ENCODE measurements at places on chromosomes 7 and 10.

- DNase-seq: no peak
Measured at GRCh38 chr7:70699271-70699670, 432.7 kb upstream of the GALNT17 start.

GRCh38 chr10:69475433-69475830 is 24.2 kb downstream of the TSPAN15 start:
- DNase-seq: no peak

DNA sequence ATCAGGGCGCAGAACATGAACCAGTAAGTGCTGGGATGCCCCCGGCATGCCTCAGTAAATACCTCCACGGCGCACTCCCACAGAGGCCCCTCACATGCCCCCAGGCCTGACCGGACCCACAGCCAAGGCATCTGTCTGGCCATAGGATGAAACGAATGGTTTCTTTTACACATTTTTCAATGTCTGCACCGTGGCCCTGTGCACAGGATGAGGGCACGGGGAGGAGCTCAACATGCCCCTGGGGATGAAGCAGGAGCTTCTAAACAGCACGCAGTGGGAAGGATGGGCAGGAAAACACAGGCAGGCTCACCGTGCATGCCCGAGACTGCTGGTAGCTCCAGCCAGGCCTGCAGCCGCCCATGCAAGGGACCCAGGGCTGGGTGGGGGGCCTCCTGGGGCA is 283.3 kb downstream of the TNS3 start:
- DNase-seq: no peak

DNA sequence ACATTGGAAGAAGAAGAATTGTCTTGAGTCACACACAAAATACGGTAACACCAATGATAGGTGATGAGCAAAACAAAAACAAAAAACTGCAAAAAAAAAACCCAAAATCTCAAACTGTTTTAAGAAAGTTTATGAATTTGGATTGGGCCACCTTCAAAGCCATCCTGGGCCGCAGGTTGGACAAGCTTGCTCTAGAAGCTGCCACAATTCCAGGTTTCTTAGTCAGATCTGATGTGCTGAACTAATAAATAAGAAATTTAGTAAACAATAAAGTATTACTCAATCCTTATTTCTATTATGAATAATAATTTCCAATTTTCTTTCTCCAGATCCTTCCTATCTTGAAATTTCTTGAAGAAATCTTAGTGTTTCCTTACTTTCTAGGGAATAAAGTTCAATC is 10.0 kb downstream of the WASL start:
- no peak for DNase-seq

GRCh38 chr10:36178616-36179015 is 536.5 kb upstream of the FZD8 start:
- DNase-seq: no peak

GRCh38 chr7:66421830-66422475 is 206.7 kb upstream of the KCTD7 start:
- no peak for DNase-seq

DNA sequence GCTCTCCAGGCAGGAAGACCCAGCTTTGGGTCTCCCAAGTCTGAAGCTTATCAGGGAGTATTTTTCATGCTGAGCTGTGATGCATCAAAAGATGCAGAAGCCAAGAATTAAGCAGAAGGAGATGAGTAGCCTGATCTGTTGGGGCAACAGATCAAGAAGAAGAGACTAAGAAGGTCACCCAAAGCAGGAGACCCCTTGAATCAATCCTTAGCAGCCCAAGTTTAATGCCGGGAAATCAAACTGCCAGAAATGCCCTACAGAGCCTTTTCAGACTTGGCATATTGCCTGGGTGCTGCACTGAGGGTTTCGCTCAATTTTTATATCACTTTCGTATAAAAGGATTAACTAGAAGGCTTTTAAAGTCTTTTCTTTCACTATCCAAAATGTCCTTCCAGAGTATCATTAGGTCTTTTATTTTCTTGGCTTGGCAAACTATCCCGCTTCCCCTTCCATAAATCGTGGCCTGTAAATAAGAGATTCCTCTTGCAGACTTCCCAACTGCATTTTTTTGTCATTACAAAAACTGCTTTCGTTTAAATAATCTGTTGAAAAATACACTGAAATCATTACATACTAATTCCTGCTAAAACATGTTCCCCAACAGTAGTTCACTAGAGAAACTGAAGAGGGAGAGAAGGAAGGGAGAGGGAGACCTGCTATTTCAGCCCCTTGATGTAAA is 49.0 kb upstream of the STK17A start:
- DNase-seq: no peak

DNA sequence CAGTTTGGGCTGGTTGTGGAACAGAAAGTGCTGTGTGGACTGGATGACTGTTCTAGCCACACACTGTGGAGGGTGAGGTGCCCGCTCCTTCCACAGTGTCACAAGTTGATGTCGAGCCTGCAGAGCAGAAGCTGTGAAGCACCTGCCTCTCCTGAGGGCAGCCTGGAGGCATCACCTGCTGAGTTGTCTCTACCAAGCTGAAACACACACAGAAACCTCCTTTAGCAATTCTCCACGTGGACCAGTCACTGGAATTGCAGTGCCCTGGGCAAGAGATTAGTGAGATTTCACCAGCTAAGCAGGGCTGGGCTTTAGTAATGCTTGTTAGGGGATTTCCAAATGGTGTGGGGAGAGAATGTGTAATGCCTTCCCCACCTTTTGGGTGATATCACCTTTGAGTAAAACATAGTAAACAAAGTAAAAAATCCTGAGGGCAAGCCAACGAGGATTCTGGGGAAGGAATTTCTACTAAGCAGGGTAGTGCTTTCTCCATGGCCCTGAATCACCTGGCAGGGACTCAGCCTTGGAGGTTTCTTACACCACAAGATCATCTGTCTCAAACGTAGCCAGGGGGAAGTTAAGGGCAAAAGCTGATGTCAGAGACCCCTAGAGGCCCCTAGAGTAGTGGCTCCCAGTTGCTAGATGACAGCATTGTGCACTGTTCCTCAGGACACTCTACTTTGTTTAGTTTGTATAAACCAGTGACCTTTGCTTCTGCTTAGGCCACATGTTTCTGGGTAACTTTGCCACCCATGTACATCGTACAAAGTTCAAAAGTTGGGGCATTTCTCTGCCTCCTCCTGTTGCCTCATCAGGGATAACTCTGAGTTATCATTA is 233.1 kb upstream of the IGFBP3 start:
- no peak for DNase-seq

- no peak for DNase-seq
Measured at GRCh38 chr7:5429857-5430611, 6.4 kb upstream of the TNRC18 start.

DNA sequence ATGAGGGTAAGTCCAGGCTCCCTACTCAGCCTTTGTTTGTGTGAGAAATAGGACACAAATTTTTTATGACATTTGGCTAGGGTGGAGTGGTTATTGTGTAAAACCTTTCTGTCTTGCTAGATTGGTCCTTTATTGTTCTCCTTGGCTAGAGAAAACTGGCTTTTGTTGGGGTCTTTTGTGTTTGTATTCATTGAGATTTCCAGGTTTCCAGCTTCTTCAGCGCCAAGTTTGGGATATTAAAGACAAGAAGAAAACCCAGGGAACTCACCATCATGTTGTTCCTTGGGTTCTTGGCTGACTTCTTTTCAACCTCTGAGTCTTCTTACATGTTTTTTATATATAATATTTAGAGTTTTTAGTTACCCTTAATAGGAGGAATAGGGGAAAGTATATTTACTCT is 310.0 kb downstream of the HPSE2 start:
- DNase-seq: no peak

GRCh38 chr10:98212196-98212595 is 55.8 kb downstream of the LOXL4 start:
- no peak for DNase-seq

DNA sequence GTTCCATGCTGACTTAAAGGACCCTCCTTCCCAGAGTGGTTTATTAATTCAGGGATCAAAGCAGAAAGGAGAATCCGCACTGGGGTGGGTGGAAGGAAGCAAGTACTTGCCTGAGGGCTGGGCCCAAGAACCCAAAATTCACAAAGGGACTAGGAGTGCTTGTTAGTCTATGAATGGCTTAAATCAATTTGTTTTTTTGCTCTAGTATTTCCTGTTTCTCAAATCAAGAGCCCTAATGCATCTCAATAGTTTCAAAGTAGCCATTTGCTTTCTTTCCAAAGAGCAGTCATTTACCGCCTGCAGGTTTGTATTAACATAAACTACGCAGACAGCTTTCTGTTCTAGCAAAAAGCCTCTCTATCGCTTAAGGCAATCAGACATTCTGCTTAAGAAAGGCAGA is 44.2 kb upstream of the SLC35G1 start:
- no peak for DNase-seq

GRCh38 chr10:75904499-75905283 is 473.3 kb downstream of the LRMDA start:
- no peak for DNase-seq

- DNase-seq: no peak
Measured at GRCh38 chr10:50579491-50580261, 44.1 kb downstream of the SGMS1 start.

DNA sequence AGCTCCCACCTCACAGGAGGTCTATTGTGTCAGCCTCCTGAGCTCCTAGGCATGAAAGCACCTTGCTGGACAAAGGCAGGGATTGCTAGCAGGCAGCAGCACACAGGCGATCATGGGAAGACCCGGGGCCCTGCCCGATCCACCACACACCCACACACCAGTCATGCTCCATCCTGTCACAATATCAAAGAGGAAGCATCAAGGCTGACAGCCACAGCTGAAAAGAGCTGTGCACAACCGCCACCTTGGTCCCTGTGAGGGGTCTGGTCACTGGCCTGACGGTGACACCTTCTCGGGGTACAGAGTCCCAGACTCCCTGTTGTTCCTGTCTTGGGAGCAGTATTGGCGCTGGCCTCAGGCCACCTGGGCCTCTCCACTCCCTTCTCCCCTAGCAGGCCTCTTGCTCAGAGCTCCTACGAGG is 89.7 kb upstream of the RET start:
- no peak for DNase-seq

- DNase-seq: no peak
Measured at GRCh38 chr7:1253681-1254181, 21.1 kb downstream of the UNCX start.

GRCh38 chr10:5591336-5591824 is 66.6 kb downstream of the CALML3 start:
- no peak for DNase-seq

DNA sequence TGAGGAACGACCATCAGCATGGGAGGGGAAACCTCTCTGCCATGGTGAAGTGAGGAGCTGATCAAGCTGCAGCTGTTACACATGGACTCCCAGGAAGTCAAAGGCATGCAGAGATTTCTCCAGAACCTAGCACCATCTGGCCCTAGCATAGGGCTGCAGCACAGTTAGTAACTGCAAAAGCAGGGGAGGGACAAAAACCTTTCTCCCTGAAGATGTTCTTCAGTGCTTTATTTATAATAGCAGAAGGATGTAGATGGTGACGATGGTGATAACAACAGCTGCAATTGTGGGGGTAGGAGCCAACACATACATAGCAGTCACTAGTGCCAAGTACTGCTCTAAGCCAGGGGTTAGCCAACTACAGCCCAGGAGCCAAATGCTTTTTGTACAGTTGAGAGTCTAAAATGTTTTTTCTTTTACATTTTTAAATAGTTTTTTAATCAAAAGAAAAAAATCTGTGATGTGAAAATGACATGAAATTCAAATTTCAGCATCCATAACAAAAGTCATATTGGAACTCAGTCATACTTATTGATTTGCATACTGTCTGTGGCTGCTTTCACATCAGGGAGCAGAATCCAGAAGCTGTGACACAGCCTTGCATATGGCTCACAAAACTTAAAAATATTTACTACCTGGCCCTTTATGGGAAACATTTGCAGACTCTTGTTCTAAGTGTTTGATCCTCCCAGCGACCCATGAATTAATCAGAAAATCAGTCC is 299.5 kb downstream of the ELMO1 start:
- no peak for DNase-seq

GRCh38 chr7:124747072-124747471 is 18.5 kb downstream of the GPR37 start:
- no peak for DNase-seq

DNA sequence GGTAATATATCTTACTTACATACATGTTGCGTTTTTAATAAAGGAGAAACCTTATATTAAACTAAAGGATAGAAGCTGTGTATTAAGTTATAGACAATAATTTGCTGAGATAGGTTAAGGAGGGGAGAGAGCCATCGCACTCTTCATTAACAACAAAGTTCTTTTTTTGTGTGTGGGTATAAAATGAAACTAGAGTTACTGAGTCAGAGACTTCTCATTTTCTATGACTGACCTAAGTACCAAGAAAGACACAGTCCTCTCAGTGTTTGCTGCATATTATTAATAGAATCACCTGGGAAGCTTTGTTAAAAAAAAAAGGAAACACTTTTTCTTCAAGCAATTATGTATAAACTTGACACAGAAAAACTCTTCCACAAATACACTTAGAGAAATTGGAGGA is 31.4 kb downstream of the FEZF1 start:
- DNase-seq: no peak

DNA sequence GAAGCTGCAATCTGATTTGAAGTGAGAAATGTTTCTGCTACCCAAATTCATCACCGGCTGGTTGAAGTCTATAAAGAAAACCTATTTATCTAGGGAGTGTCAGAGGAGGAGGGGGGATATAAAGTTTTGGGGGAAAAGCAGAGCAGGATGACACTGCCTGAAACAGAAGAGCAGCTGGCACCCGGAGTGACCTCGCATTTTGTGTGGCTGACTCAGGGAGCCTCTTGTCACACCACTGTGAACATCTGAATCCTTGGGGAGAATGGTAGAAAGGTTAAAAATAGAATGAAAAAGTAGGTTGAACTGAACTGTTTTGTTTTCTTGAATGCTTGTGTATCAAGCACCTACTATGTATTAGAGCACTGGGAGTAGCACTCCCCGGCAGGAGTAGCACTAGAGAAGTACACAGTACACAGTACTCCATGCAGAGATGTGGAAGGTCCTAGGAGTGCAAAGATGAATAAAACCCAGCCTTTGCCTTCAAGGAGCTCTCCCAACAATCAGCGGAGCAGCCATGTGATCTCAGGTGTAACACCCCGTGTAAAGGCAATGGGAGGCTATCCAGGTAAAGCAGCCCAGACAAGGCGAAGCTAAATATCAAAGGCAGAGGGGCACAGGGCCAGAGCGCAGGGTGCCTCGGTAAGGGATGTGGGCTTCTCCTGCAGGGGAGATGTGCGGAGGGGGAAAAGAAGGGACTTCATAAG is 13.5 kb downstream of the CRTAC1 start:
- DNase-seq: no peak

- DNase-seq: no peak
Measured at GRCh38 chr7:101186194-101186593, 6.1 kb upstream of the NAT16 start.
